ENCODE measurements at places on chromosomes 3 and 15.

- DNase-seq = no peak
Measured at GRCh38 chr3:185145511-185145910, 7.3 kb downstream of the C3orf70 start.

DNA sequence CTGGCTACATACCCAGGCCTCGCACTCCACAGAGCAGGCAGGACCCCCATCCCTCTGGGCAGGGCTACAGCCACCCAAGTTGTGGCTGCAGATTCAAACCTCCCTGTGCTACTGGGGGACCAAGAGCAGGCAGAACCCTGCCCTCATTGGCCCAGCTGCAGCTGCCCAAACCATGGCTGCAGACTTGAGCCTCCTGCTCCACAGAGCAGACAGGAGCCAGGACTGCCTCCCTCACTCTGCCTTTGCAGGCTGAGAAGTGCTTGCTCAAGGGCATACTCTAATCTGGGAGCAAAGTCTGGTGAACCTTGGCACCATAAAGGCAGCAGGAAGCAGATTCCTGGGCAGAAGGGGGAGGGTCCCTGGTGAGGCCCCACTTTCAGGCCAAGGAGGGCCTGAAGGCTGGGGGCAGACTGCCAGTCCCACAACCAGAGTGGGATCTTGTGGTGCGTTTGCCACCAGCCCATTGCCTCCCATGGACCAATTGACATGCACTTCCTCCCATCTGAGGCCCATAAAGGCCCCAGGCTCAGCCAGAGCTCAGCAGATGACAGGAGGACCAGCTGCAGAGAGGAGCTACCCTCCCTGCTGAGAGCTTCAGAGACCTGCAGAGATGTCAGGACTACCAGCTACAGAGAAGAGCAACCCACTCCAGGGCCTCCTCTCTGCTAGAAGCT lies 64.2 kb upstream of the EPHA6 start:
- no peak for DNase-seq

DNA sequence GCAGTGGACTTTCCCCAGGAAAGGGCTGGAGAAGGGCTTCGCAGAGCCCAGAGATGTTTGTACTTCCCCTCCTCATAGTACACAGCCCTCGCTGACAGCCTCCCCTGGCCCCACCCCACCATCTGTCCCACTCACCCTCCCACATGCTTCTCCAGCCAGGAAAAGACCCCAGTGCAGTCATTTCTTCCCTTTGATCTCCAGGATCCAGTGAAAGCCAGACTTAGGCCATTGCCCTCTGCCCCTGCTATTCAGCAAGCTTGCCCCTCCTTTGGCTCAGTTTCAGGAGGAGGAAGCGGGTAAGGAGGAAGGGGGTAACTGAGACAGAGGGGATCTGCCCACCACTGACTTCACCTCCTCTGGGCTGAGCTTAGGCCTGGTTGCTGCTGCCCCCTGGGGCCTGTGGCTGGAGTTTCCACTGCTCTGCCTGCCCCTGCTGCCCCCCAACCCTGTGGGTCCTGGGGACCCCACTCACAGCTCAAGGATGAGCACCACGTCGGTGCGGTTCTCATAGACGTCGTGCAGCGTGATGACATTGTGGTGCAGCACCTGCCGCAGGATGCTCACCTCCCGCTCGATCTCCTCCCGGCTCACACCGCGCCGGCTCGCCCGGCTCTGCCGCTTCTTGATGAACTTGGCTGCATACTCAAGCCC lies 63.1 kb downstream of the DAPK2 start:
- DNase-seq = no peak

DNA sequence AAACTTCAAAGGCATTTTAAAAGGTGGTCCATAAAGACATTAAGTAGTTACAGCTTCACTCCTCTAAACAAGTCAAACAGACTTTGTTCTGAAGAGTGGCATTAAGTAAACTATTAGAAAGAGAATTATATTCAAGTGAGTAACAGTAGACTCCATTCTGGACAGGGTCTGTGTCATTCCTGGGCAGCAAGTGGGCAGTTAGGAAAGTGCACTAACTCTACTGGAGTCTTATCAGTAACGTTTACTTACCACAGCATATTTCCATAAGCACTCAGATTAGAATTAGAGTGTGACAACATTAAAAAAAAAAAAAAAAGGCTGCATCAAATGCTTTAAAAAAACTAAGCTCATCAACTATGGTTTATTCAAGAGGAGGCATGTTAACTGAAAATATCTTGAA lies 10.6 kb downstream of the UBR1 start:
- no peak for DNase-seq

DNA sequence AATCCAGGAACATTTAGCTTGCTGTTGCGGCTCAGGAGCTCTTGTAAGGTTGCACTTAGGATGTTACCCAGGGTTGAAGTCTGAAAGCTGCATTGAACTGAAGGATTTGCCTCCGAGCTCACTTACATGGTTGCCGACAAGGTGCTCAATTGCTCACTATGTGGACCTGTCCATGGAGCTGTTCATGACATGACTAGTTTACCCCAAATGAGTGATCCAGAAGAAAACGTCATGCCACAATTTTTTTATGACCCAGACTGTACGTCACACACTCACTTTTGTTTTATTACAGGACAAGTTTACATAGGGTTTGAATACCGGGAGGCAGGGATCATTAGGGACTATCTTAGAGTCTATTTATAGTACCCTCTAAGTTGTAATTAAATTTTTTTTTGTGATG lies 21.0 kb upstream of the CLDN11 start:
- DNase-seq = no peak
